Pons (tissue), 1 donor: ENCODE measurements at places on chromosomes 11 and 22.

DNA sequence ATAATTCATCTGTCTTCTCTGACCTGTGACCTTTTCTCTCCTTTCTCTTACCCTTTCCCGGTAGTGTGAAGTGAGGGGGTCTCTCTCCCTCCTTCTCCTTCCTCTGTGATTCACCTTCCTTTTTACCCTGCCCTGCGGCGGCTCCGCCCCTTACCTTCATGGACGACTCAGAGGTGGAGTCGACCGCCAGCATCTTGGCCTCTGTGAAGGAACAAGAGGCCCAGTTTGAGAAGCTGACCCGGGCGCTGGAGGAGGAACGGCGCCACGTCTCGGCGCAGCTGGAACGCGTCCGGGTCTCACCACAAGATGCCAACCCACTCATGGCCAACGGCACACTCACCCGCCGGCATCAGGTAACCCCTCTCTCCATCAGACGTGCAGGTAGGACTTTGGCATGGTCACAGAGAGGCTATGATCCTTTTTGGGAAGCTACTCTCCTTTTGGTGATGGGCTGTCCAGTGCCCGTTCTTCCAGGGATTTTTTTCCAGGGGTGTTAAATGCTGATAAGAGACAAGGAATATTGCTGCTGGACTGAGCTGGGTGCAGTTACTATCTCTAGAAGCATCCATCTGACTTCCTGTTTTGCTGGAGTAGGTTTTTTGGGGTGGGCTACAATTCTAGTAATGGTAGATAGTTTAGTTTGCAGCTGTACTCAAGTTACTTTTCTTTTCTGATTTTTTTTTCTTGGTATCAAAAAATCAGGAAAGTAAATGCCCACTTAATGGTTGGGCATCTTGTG lies 29.9 kb downstream of the CTNND1 start:
- DNase-seq = no peak

GRCh38 chr11:126059238-126059781 lies 3.4 kb downstream of the CDON start:
- DNase-seq = no peak

GRCh38 chr11:93054881-93055280 lies 85.4 kb downstream of the MTNR1B start:
- DNase-seq = no peak

GRCh38 chr11:26263769-26264168 lies 68.2 kb upstream of the ANO3 start:
- no peak for DNase-seq
